Mucosa of descending colon (tissue), 3 donors: ENCODE measurements at places on chromosomes 13 and 19.
A peak's percentile ranks its signal among the peaks of the same experiment; 100 is the strongest.

DNA sequence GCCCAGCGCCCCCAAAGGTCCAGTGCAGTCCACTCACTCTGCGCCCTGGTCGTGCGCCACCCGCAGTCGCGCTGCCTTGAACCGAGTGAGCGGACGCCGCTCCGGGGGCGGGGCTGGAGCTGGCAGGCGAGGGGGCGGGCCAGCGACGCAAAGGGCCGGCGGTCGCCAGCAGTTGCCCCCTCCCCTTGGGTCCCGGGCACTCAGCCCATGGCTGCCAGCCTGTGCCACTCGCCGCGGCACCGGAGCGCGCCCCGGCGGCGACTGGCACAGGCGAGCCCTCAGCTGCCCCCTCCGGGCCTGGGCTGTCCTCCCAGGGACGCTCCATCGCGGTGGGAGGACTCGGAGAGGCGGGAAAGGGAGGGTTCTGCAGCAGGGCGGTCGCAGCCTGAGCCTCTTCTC is at the start of gene S1PR5:
S1PR5 (minus strand) TSS at position 87 of the 399 bp plus-strand sequence. CDS start 2,436 bp downstream, outside the sequence.
- no peak for DNase-seq

DNA sequence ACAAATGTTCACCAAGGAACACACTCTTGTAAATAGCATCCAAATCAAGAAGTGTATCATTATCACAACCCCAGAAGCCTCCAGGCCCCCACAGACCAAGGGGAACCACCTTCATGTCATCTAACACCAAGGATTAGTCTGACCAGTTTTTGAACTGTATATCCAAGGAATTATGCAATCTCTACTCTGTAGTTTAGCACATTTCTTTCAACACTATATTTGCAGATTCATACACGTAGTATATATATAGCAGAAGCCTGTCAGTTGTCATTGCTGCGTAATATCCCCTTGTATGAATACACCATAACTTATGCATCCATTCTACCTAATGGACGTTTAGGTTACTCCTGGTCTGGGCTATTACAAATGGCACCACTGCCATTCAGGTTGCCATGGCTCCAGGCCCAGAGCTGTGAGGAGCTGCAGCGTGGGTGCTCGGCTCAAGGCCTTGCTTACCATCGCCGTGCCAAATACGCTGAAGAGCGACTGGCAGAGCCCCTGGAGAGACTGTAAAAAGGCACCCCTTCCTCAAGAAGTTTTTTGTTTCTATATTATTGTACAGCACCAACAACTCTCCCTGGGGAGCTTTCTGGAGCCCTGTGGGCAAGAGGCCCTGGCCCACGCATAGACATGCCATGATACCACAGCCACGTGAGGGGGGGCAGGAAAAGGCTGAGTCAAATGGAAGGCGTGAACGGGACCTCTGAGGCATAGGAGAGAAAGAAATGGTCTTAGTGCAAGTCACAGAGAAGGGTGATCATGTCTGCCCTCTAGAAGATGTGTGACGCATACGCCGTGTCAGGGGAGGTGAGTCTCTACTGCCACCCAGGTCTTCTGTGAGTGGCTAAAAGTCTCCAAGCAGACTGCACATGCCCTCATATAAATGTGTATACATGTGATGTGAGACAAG is 10.8 kb downstream of the LATS2 start:
- DNase-seq: no peak

GRCh38 chr19:45774765-45775164 is 5.7 kb upstream of the SIX5 start:
- peak; percentile 73 for DNase-seq

DNA sequence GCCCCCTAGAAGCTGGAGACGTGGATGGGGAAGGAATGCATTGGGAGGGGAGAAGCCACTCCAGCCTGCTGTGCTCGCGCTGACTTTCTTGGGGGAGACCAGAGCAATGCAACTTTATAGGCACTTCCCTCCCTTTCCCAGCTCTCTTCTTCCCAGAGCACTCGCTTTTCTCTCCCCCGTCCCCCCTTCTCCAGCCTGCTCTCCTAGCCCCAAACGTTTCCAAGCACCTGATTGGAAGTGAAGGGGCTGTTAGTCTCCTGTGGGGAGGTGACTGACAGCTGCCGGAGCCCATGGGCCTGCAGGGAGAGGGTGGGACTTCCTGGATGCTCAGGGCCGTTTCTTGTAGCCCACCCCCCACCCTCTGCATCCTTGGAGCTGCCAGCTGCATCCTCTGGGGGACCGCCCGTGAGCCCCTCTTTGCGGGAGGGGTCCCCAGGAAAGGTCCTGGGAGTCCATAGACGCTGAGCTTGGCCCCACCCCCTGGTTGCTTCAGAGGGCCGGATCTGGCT is 2.5 kb downstream of the HDGFL2 start:
- DNase-seq: no peak

- no peak for DNase-seq
These were observed 7.6 kb downstream of the POU4F1 start for GRCh38 chr13:78595495-78596398.

DNA sequence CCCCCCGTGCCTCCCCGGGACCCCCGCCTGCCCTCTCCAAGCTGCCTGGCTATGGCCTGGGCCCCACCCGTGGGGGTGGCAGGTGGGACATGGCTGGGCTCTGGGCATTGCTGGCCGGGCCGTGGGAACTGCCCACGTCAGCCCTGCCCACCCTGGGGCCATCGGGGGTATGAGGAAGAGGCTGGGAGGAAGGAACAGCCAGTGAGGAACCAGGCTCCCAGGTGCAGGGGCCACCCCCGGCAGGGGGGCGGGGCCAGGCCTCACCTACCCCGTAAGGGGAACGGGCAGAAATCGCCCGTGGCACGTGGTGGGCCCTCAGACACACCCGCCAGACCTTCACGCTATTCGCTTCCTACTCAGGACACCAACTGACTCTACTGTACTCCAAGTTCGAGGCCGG is 22.4 kb downstream of the TCF3 start:
- no peak for DNase-seq

GRCh38 chr13:33838647-33839046 is 20.7 kb downstream of the RFC3 start:
- no peak for DNase-seq

DNA sequence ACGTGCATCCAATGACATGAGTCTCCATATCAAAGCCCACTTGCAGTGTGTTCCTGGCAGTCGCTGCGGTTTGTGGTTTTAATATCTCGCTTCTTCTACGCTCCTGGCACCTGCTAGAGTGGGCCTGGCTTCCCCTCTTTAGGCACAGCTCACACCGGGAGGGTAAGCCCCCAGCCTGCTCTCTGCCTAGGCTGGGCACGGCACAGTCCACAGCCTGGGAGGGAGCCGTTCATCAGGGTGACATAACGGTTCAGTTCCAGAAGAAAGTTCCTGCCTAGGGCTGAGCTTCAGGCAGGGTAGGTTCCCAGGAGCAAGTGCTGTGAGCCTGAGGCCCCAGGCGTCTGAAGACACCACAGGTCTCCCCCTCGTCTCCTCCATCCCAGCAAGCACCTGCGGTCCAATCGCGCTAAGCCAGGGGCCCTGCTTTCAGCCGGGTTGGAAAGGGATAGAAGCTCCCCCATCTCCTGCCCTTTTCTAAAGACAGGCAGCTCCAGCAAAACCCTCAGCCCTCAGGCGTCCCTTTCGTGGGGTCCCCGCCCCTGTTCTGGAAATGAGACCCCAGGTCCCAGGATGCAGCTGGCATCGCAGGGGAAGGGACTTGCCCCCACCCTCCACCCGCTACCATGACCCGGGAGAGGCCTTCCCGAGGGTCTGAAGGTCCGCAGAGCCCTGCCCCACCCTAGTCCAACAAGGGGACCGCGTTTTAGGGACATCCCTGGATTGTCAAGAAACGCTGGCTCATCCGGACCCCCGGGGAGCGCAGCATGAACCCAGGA is 121.6 kb upstream of the ZNF507 start:
- no peak for DNase-seq
